Esophagus squamous epithelium (tissue), 5 donors: ENCODE measurements at places on chromosomes 4 and X. TPM values are rescaled to one million over a fixed set of nuclear protein-coding genes. Genes with fewer than 3 reads are reported as not detected.

The BDH2 gene
- total RNA-seq: 39.9 TPM

DNA sequence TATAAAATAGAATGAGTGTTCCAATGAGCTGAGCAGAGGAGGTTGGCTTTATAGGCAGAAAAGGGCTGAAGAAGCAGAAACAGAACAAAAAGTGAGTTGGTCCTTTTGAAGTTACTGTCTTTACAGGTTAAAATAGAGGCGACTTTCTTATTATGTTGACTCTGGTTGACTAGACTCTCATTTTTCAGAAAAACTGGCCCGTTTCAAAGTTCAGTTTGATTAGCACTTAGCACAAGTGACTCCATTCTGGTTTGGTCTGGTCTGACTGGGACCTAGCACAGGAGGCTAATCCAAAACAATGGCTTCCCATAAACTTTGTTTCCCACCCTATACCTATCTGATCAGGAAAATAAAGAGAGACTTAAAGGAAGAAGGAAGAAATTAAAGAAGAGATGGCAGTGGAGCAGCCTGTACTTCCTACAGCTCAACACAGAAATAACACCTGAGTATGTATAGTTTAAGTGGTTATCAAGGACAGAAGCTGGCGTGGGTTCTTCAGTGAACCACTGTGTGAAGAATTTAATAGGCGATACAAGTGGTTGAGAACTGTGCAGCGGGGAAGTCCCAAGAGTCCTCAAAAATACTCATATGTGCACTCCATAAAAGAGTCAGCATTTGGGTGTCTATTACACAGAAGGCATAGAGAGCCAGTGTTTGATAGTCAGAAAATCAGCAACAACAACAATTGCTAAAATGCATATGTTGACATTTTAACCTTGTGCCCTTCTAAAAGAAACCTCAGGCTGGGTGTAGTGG, 554.8 kb upstream of the HTR2C start:
- no peak for DNase-seq

- no peak for DNase-seq
Observed at GRCh38 chr4:80266253-80266901, at the start of gene FGF5. Gene FGF5, plus strand, starts transcription at chr4:80266664. Its CDS starts 161 bp downstream, at chr4:80266825.

- no peak for DNase-seq
Observed at GRCh38 chr4:39928538-39928937, 49.2 kb downstream of the PDS5A start.

DNA sequence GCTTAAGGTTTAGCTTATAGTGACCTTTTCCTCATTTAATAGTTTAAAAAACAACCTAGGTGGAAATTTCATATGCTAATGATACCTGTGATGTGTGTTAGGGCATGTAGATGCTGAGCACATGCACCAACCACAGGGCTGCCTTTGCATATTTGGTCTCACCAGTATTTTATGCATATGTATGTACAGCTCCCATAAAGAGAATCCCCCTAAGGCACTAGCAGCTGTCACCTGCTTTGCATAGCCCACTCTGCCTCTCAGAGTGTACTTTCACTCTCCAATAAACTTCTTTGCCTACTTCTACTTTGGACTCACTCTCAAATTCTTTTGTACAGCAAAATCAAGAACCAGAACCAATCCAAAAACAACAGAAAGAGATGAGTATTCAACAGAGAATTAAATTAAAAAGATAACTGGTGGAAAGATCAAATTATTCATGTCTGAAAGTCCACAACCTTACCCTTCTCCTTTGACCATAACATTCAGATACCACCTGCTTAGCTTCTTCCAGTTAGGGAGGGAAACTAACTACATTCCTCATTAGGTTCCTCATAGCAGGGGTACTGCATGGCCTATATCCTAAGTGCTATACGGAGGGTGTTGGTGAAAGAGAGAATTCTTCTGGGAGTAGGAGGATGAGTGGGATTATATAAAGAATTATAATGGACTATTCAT, 250.5 kb downstream of the STPG2 start:
- DNase-seq: no peak

DNA sequence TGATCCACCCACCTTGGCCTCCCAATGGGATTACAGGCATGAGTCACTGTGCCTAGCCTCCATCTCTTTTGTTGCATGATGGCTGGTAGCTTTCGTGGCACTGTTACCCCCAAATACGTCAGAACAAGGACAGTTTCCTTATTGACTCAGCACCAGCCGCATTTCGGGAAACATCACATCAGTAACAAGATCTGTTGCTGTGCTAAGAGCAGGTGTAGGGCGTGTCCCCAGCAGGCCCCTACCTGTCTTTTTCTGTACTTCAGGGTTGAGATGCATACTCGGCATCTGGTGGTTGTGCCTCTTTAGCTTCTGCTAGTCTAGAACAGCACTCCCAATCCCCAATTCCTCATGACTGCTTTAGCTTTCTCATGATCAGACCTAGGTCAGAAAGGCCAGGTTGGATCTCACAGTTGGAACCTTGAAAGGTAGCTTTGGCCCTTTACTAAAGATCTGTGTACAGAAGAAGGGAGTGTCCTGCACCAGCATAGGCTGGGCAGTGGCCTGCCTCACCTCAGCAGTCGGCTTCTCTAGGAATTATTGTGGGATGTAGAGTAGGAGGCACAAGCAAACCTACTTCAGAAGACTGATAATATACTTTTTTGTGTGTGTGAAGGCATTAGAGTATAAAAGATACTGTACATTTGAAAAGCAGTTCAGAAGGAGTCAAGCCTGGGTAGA, 36.8 kb downstream of the NSD2 start:
- DNase-seq: no peak

- DNase-seq: no peak
Observed at GRCh38 chr4:40827758-40828157, 78.0 kb downstream of the NSUN7 start.

GRCh38 chrX:123186801-123187200, 2.7 kb downstream of the GRIA3 start:
- no peak for DNase-seq

GRCh38 chrX:2410279-2411020, 90.3 kb downstream of the DHRSX start:
- no peak for DNase-seq

DNA sequence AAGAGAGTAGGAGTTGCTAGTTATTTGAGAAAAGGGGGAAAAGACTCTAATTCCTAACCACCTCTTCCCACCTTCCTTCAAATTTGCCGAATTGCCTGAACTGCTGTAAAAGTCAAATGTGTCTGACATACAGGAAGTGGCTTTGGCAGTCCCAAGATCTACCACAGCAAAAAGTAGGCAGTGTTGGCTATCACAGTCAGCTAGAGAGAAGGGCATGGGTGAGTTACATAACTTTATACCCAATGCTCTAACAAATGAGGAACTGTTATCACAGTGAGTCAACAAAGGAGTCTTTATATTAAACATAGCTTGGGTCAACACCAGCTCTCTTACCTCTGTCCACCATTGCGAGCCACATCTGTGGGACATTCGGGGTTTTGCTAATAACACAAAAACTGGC, 2.4 kb upstream of the MBNL3 start:
- no peak for DNase-seq

- DNase-seq: no peak
Observed at GRCh38 chr4:183903021-183903760, 1.9 kb upstream of the STOX2 start.

DNA sequence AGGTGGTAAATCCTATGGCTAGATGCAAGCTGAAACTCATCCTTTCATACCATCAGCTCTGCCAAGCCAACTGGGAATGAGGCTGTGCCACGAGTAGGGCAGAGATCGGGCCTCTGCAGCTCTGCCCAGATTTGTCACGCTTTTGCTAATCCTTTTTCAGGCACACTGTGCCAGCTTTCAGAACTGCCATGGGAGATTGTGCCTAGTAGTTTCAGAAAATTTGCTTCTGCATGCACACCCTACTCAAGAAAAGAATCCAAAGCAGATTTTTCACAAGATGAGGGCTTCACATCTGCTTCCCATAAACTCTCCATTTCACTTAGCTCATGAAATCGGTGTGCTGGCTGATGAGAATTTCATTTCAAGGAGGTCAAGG, 3.3 kb upstream of the ADH7 start:
- DNase-seq: peak; percentile 2

DNA sequence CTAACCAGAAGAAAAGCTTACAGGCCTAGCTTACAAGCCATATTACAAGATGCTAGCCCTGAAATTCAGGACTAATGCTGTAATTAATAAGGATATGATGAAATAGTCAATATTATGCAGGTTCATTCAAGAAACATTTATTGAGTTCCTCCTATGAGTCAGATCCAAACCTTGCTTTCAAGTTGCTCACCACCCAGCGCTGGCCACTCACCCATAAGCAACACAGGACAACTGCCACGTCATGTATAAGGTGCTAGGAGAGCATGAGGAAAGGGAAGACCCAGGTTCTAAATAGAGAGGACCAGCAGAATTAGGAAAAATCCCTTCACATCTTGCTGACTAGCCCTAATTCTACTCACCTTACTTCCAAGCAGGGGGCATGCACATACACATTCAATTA, 23.3 kb downstream of the MAML3 start:
- no peak for DNase-seq

The MAGED1 gene
- 23.4 TPM for total RNA-seq

DNA sequence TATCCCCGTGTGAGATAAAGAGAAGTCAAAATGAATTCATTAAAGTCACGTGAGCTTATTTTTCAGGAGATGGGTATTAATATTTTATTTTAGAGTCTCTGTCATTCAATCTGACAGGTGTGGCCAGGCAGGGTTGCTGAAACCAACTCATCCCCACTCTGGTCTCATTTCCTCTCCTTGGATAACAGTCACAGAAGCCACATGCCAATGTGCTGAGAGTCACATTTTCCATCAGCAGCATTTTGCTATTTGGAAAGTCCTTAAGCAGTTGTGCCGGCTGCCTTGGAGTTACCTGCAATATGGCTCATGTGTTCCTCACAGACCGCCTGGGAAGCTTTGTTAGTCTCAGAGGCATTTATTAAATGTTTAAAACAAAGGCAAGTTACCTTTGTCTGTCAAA, 302.3 kb downstream of the DCHS2 start:
- DNase-seq: no peak

DNA sequence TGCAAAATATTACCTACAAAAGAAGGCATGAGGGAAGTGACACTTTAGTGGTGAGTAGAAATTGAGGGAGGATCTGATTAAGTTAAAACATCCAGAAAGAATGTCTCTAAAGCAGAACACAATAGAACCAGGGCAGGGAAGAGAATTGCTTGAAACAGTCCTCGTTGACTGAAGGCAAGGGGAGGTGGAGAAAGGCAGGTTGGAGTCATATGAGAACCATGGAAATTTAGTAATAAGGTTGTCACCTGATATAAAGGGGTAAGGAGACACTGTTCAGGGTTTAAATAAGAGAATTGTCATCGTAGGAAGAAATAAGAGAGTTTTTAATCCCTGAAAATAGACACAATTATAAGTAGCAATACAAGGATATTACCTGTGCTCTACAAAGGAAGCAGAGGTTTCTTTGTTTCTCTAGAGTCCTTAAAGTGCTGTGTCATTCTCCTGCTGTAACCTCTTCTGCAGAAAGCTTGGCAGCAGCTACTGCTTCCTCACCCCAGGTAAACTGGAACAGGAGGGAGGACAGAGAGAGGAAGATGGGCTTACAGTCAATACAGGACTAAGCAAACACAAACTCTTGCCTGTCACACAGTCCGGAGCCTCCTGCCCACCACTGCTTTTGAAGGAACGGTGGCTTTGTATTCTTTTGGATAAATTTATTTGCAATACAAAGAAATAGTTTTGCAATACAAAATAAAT, 258.4 kb downstream of the PPARGC1A start:
- DNase-seq: no peak

The TEX11 gene
- not detected for total RNA-seq

The FGFBP2 gene
- not detected for total RNA-seq

GRCh38 chr4:7673121-7673520, 238.4 kb upstream of the PSAPL1 start:
- no peak for DNase-seq

DNA sequence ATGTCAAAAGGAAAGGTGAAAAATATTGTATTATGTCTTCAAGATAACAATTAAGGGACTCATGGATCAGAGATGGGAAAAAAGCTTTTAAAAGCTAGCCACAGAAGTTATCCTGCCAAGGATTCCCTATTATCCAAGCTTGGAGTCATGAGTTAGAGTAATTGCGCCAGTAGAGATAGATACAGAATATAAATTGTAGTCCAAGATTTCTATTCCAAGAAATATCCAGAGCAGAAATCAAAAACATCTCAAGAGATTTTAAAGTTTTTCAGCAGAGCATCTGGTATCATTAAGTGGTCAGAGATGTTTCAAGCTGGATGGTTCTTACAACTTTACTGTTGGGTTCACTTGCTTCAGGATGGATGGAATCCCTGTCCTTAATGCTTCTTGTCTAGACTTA, 186.7 kb downstream of the PCDH18 start:
- DNase-seq: no peak

- no peak for DNase-seq
Observed at GRCh38 chr4:13703096-13703495, 75.6 kb upstream of the BOD1L1 start.

DNA sequence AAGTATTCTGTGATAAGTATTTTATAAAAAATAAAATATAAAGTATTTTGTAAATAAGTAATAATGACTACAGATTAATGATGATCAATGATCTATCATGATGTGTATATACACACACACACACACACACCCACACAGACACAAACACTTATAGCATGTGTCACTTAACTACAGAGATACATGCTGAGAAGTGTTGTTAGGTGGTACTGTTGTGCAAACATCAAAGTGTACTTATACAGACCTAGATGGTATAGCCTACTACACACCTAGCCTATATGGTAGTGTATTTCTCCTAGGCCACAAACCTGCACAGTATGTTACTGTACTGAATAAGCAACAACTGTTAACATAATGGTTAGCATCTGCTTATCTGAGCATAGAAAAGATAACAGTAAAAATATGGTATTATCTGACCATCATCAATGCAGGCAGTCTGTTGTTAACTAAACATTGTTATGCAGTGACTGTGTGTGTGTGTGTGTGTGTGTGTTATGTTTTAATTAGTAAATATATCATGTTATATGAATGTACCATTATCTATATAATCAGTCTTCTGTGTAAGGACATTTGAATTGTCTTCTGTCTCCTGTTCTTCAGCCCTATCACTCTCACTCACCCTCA, 138.2 kb downstream of the CAMK2D start:
- DNase-seq: no peak

DNA sequence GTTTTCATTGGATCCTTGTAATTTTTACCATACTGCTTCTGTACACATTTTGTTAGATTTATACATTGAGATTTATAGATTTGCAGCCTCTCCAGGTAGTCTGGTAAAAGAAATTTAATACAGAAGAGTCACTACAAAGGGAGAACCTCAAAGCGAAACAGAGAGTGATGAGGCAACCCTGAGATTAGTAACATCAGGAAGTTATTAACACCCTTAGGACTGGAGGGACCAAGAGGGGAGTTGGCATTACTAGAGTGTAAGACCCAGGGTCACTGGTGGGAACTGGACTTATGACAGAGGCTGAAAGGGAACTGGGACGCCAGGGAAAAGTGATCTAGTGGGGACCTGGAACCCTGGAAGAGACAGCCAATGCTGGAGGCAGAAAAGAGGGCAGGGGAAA, 20.6 kb upstream of the MAML3 start:
- no peak for DNase-seq

- no peak for DNase-seq
Observed at GRCh38 chr4:1383728-1384591, 22.3 kb downstream of the NKX1-1 start.

The PDCL2 gene
- not detected for total RNA-seq

- no peak for DNase-seq
Observed at GRCh38 chr4:55549888-55550287, 3.2 kb upstream of the CLOCK start.
